NCI-H82 (cell line): ENCODE measurements at places on chromosomes 4 and X.

- no peak for DNase-seq
These were observed 259.6 kb downstream of the UNC5C start for GRCh38 chr4:95289028-95289634.

DNA sequence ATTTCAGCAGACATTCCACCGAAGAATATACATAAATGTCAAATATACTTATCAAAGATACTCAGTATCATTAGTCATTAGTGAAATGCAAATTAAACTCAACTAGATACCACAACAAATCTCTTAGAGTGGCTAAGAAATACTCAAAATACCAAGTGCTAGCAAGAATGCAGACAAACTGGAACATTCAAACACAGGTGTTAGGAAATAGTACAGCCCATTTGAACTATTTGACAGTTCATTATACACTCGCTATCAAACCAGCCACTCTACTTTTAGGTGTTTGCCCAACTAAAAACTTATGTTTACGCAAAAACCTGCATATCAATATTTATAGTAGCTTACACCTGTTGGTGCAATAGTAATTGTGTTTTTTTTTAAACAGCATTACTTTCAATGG lies 8.8 kb downstream of the ADAM29 start:
- no peak for DNase-seq

DNA sequence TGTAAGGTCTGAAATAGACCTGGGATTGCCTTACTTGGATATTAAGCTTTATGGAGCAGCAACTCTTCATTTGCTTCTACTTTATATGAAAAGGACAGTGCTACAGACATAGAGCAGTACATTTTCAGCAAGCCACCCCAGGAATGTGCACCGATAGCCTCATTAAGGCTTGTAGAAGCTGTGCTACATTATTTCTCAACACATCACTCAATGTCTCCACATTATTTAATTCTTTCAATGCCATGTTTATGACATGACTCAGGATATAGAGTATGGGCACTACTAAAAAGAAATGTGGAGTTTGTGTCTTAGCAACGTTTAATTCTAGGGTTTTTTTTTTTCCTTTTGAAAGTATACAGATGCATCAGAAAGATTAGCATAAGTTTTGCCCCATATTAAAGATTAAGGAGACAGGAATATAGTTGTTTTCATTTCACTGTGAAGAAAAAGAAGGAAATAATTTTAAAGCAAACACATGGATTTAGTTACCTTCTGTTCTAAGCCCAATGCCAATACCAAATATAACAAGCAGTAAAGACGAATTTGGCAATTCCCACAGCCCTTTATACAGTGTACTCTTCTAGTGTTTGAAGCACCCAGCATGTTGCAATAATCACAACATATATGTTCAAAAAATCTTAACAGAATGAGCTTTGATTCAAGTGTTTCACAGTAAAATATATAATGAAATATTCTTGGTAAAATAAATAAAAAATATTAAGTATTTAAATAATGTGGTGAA lies 2140.1 kb upstream of the AGA start:
- DNase-seq, result no peak

DNA sequence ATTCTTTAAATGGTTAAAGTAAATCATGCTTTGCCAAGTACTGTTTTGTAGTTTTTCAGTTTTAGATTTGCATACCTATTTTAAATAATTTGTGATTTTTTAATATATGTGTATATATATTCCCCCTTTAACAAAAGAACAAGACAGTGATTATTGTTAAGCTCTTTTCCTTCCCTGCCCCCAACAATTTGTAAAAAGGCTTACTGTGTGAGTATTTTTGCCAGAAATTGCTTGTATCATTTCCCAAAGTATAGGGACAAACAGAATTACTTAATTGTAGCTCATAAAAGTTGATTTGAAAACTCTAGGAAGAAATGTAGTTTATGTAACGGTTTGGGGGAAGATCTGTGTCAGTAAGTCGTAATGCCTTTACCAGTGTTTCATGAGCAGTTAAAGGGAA lies 19.0 kb downstream of the CPEB2 start:
- no peak for DNase-seq

GRCh38 chrX:81489987-81490386 lies 288.1 kb downstream of the SH3BGRL start:
- no peak for DNase-seq

- DNase-seq, result no peak
These were observed 36.2 kb downstream of the ZFP42 start for GRCh38 chr4:188031751-188032150.

DNA sequence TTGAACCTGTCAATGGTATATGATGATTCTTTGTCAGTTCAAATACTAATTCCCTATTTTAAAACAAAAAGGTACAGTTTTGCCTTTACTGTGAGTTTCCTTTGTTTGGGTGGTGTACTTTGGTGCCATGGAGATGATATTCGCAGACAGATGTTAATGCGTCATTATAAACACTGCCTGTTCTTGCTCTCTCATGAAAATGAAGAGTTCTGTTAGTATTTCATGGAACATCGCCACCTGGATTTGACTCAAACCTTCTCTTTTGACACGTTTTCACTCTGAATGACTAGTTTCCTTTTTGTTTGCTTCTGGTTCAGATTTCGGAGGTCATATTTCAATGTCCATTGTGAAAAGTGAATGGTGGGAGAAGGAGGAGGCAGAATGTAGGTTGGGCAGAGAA lies 6.9 kb upstream of the CTSO start:
- no peak for DNase-seq

GRCh38 chrX:153848325-153848724 lies 18.0 kb upstream of the PDZD4 start:
- no peak for DNase-seq

DNA sequence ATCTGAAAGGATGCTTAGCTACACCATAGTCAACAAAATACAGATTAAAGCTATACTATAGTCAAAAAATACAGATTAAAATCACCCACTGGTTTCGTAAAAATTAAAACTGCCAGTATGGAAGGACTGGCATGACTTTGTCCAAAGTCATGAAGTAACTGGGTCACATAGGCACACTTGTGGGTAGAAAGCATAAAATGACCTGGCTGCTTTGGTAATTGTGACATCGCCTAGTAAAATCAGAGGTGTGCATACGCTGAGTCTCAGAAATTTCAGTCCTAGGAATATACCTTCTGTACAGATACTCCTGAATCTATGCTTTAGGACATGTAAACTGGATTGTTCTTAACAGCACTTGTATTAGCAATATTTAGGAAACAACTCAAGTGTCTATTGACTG lies 28.1 kb downstream of the CLNK start:
- no peak for DNase-seq

GRCh38 chrX:120242813-120243212 lies 7.8 kb upstream of the ZBTB33 start:
- DNase-seq, result no peak

DNA sequence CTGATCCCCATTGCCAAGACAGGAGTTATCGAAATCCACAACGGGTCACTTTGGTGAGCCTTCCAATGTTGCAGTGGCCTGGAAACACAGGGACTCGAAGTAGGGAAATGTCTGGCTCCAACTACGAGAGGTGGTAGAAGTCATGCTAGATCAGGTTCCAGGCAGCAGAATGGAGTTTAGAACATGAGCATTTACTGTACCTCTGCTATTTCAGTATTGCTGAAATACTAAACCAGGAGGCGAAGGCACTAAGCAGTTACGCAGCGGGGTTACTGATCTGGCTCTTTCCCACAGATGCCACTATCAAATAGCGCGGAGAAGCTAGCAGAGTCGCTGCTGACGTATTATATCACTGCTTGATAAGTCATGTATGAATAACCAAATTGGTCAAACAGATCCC lies 56.3 kb downstream of the PTCHD1 start:
- DNase-seq, result no peak

- DNase-seq, result no peak
These were observed 167.5 kb upstream of the FRMPD4 start for GRCh38 chrX:11970578-11971359.

DNA sequence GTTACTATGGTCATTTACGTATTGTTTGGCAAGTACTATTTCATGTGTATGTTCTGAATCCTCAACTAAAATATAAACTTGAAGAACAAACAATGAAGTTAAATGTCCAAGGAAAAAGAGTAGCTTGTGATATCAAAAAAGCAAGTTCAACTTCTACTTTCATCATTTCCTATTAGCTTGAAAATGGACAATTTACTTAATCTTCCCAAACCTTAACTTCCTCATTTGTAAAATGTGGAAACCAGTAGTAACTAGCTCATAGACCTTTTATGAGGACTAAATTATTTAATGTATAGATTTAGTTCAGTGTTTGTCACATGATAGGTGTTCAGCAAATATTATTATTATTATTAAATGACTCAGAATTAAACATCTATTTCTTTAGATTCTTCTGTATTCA lies 276.8 kb upstream of the TET2 start:
- no peak for DNase-seq

GRCh38 chrX:19372547-19373331 lies 29.0 kb downstream of the PDHA1 start:
- DNase-seq, result peak; percentile 75

- DNase-seq, result peak; percentile 26
These were observed 80.1 kb downstream of the RCHY1 start for GRCh38 chr4:75434105-75434504.

GRCh38 chr4:5125321-5125720 lies 74.0 kb downstream of the STK32B start:
- DNase-seq, result peak; percentile 93

GRCh38 chrX:104430072-104430741 lies 135.8 kb upstream of the IL1RAPL2 start:
- DNase-seq, result peak; percentile 10

GRCh38 chr4:176451443-176451842 lies 131.7 kb downstream of the SPCS3 start:
- no peak for DNase-seq

- DNase-seq, result no peak
These were observed 195.9 kb downstream of the GC start for GRCh38 chr4:71587995-71588394.

DNA sequence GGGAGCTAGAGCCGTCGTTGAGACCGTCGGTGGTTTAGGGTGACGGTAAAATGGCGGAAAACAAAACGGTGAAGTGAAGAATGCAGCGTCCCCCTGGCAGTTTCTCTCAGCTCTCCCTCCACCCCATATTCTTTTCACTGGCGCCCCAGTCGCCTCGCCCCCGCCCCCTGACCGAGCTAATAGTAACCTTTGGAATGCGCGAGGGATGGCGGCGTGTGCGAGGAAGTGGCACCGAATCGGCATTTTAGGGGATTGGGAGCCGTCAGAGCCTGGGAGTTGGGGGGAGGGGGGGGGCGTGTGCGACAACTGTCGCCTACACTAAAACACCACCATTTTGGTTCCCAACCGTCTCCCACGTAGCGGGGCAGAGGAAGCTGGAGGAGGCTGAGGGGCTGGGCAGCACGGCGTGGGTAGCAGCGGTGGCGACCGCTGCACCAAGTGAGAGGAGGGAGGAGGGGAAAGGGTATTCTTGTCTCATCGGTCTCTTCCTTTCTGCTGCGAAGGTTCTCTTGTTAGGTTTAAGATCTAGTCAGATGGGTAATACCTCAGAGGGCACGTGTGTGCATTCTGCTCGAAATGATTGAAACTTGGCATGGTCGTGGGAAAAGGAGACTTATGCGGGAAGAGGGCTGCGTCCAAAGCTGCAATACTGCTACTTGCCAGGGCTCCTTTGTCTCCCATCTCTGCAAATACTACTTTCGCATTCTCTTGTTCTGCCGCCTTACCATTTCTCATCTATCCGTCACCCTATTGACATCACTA lies 840 bp downstream of the ZNF711 start:
- peak; percentile 65 for DNase-seq

DNA sequence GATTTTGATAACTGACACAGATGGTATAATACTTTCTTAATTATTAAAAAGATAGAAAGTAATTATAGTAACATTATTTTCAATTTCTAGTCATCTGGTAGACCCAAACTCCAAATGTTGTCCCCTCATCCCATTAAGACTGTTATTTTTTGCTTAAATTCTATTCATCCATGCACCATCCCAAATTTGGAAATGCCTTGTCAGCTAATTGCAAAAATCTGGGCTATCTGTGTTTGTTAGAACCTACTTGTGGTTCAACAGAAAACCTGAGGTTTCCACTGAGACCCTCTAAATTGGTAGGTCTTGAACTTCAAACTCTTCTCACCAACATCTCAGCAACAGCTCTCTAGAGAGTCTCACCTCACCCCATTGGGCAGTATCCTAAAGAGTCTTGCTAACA lies 172.2 kb upstream of the ADGRL3 start:
- no peak for DNase-seq

DNA sequence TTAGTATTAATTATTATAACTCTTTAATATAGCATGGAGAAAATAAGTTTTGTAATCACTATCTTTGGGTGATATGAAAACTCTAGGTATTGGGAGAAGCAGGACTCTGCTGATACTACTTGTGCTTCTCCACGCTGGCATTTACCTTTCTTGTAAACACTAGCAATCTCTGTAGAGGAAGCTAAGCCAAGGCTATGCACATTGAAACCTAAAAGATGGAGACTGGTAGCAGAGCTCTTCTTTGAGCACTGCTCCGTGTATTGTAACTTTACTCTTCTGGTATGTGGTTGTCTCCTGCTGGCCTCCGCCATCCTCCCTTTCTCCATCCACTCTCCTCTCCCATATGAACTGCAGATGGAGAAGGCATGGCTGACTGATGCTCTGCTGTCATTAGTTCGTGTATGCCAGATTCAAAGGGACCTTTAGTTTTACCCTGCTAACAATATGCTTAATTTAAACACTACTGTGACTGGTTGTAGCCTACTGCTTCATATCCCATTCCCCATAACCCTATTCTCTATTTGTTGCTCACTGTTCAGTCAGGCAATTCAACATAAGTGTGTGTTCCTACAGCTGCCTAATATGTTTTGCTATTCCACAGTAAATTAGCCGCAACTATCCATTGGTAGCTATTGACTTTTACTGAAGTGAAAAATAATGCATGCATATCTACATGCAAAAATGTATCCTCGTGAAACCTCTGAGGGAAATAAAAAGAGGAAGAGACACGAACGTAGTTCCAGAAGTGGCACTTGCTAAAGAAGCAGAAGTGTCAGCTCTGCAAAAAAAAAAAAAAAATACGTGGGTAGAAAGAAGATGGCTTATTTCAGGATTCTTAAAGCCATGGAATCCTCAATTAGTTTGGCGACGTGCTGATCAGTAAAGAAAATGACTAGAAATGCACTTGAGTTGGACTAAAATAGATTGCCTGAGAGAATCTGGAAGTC lies 55.6 kb upstream of the CCSER1 start:
- no peak for DNase-seq

- peak; percentile 87 for DNase-seq
These were observed 96.5 kb upstream of the MAOA start for GRCh38 chrX:43559644-43560043.

- DNase-seq, result no peak
These were observed 84.4 kb upstream of the ARMCX2 start for GRCh38 chrX:101744085-101744484.

GRCh38 chr4:8710946-8711345 lies 118.4 kb downstream of the CPZ start:
- no peak for DNase-seq

GRCh38 chr4:61451935-61452334 lies 251.8 kb downstream of the ADGRL3 start:
- DNase-seq, result no peak

- peak; percentile 56 for DNase-seq
These were observed 76.9 kb upstream of the EXOC1L start for GRCh38 chr4:55742655-55743202.

DNA sequence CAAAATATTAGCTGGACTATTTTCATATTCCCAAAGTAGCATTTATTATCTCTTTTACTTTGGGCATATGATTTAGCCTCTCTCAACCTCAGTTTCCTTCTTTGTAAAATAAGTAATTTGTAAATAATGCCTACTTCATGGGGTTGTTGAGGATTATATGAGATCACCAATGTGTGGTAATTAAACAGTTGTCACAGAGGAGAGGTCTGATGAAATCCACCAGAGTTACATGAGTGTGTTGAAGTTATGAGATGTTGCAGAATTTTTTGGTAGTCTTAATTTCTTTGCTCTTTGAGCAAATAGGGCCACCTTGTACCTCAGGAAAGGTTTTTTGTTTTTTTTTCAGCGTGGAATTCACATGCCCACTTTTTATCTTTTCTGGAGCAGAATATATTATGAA lies 1.4 kb downstream of the COX7B start:
- no peak for DNase-seq
